Transverse colon (tissue), 4 donors: ENCODE measurements at places on chromosomes 16 and 17. TPM values are rescaled to one million over a fixed set of nuclear protein-coding genes. Genes with fewer than 3 reads are reported as not detected.

- DNase-seq = no peak
These were observed 8.4 kb upstream of the TERF2 start for GRCh38 chr16:69393898-69394849.

- DNase-seq = no peak
These were observed 31.3 kb downstream of the TVP23A start for GRCh38 chr16:10787304-10787703.

PALB2 gene
- 6.4 TPM for total RNA-seq

LRRC75A gene
- total RNA-seq = 67.9 TPM

GRCh38 chr17:6843241-6843880, 11.8 kb upstream of the TEKT1 start:
- no peak for DNase-seq

GLP2R gene
- total RNA-seq = 12.9 TPM

GRCh38 chr16:31465788-31466370, 6.1 kb upstream of the TGFB1I1 start:
- DNase-seq = no peak

DNA sequence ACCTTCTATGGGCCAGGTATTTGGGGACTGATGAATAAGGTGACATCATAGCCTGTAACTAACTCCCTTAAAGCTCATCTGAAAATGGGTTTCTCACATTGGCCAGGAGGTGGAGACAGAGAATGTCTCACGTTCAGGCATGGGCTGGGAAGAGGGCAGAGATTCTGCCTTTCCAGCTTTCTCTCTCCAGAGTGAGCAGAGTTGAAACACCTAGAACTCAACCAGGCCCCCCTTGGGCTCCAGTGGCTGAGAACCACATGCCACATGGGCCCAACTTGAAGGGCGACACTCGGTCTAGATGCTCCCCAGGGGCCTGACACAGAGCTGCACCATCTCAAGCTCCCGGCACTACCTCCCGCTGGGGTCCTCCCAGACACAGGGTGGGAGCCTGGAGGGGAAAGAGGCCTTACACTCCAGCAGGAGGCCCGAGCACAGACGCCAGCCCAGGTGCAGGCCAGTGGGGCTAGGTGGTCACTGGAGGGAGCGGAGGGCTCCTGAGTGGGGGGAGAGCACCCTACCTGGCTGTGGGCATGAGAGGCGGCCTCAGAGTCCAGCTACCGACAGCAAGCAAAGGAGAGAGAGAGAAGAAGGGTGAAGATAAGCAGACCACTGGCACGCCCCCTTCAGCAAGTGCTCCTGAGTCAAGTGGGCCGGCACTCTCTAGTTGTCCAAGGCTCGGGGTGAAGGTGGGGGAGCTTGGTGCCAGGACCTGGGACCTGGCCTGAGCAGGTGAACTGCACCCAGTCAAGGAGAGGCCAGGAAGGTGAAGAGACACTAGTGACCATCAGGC, 55.9 kb downstream of the MYO18A start:
- DNase-seq = no peak

TVP23A gene
- total RNA-seq = 0.16 TPM

- DNase-seq = no peak
These were observed 93.9 kb upstream of the CORO6 start for GRCh38 chr17:29716566-29716965.

PIMREG gene
- 8.4 TPM for total RNA-seq

DNA sequence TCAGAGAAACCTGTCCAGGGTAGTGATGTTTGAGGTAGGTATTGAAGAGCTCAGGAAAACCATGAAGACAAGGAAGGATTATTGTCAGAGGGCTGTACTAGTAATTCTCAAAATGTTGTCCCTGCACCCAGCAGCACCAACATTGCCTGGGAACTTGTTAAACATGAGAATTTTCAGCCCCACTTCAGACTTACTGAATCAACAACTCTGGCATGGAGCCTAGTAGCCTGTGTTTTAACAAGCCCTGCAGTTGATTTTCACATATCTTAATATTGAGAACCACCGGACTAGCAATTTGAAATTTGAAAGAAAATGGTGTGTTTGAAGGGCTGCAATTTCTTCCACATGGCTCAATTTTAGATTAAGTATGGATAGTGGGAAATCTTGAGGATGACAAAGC, 2.8 kb upstream of the KIF2B start:
- DNase-seq = no peak

GRCh38 chr16:84618581-84619460, 943 bp upstream of the COTL1 start:
- DNase-seq = no peak

DNA sequence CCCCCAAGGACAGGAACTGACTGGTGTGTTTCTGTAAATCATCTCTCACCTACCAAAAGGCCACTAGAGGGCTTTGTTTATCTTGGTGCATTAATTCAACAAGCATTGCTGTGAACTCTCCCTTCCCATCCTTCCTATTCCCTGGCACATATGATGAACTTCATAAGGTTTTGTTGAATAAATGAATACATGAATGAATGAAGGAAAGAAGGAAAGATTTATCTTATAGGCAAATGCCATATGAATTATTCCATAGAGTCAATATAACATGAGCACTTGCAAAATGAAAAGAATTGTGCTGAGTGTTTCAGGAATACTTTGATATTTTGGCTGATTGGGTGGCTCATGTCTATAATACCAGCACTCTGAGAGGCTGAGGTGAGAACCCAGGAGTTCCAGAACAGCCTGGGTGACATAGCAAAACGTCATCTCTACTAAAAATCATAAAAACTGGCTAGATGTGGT, 4.3 kb downstream of the SPDYE4 start:
- DNase-seq = no peak

DNA sequence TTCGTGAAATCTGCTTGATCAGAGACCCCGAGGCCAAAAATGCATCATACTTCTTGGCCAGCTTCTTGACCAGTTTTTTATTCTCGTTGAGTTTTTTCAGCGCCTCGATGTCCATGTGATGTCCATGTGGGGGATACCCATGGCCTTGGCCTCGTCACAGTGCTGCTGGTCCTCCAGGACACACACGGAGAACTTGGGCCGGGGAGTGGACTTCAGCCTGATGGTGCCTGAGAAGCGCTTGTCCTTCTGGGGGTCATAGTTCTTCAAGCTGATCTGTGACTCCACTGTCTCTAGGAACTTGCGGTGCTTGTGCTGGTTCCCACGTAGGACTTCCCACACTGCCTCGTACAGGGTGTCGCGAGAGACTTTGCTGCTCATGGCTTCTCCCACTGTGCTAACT, 16.7 kb downstream of the COX4I1 start:
- no peak for DNase-seq

DNA sequence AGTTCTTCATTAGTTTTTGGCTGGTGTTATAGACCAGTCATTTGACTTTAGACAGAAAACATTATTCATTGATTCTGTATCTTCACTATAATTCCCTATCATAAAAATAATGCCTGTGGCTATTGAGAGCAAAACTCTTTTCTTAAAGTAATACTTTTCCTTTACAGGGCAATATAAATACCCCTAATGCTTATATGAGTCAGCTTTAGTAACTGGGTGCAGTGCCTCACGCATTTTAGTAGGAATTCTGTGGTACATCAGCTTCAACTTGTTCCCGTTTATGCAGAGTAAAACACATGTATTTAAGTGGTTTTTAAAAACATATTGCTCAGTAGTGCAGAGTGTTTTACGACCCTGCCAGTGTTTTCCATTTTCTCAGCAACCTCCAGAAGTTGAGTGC, 68.1 kb downstream of the SEC14L1 start:
- DNase-seq = no peak

USP43 gene
- 16.0 TPM for total RNA-seq

DNA sequence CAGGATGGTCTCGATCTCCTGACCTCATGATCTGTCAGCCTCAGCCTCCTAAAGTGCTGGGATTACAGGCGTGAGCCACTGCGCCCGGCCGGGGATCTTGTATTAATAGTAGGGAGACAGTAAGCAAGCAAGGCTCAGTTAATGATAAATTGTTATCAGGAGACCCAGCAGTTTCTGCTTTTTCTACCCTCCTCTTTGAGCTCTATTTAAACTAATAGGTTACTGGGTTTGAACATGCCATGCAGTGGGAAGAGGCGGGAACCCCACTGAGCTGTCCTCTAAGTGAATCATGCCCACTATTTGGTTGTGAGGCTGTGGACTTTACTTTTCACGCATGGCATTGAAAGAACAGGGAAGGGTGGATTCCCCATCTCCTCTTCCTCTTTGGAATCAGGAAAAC, 223.9 kb downstream of the WWOX start:
- DNase-seq = no peak

DNA sequence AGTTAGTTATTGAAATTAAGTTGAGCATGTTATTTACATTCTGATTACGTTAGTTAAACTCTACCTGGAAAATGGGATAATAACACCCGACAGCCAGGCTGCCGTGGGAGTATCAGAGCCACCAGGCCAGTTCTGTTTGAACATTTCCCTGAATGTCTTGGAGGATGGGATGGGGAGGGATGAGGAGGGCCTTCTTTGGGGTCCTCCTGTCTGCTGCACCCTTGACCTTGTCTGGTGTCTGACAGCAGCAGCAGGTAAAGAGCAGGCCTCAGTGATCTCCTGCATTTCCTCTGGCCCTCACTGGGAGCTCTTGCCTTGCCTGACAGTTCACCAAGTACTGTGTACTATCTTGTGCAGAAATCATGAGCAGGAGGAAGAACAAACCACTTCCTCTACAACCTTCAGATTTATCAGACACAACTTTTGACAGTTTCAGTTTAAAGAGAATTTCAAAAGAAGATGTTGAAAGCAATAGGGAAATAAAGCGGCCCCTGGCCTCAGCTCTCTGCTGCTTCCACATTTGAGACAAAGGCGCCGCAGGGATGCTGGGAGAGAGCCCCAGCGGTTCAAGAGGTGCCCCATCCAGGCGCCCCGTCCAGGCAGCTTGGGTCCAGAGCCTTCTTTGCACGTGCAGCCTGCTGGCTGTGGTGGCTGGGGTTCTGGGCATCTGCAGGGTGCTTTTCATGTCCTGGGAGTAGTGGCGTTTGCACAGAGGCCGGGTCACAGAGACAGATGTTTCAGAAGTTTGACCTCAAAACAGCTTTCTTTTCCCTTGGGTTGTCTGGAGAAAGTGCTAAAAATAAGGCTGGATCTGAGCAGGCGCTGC, 25.3 kb downstream of the CMIP start:
- no peak for DNase-seq
